Cardiac septum (tissue), 1 donor: ENCODE measurements at places on chromosomes 16 and 17. TPM values are rescaled to one million over a fixed set of nuclear protein-coding genes. Genes with fewer than 3 reads are reported as not detected.

Gene TMEM238L
- total RNA-seq: not detected

DNA sequence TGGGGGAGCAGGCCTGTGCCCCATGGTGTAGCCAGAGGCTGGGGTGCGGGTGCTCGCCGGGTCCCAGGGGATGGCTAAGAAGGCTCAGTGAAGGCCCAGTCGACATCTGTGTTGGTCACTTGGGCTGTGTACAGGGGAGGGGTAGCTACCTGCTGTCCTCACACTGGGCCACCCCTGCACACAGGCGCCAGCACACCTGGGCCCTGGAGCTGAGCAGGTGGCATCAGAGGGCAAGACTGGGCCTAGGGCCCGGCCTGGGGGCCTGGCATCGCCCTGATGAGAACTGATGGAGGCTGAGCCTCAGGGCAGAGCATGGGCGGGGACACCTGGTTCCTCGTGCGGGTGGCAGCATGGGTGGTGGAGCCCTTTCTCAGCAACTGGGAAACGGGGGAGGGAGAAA, 870 bp upstream of the CTRB2 start:
- no peak for DNase-seq

DNA sequence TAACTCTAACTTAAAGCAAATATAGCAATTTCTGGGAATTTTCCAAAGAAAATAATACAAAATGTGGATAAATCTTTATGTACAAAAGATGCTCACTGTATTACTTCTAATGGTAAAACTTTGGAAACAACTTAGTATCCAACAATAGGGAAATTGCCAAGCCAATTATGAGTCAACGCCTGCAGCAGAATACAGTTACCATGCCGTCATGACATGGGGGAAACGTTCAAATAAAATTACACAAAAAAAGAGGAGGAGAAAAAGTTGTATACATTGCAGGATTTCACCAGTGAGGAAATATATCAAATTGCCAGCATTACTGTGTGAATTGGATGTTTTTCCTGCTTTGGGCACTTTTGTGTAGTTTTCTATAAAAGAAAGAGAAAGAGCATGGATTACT, 469.6 kb downstream of the SOX9 start:
- DNase-seq: no peak

DNA sequence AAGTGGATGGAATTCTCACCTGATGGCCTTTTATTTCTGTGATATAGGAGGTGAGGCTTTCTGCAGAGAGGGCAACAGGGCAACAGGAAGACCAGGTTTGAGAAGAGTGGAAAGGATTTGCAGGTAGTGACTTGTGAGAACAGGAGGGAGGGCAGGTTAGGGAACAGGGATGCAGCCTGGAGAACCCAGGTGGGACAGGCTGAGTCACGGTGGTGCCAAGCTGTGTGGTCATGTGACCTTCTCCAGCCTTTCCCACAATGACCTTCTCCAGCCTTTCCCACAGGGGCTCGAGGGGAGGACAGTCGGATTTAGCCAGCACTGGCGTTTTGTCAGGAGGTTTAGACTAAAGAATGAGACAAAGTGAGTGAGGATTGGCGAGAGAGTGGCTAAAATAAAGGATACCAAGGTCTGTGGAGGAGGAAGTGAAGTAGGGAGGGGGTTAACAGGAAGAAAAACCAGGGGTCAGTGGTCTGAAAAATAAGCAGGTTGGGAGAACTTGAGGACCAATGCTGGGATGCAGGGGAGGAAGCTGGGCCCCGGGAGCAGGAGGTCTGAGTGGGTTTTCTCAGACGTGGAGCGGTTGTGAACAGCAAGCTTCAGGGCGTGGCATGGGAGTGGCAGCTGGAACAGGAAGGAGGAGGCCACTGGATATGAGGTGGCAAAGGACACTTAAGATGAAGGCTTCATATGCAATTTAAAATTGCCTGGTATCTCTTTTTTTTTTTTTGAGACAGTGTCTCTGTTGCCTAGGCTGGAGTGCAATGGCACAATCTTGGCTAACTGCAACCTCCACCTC, 37.7 kb downstream of the DNAH2 start:
- DNase-seq: no peak

DNA sequence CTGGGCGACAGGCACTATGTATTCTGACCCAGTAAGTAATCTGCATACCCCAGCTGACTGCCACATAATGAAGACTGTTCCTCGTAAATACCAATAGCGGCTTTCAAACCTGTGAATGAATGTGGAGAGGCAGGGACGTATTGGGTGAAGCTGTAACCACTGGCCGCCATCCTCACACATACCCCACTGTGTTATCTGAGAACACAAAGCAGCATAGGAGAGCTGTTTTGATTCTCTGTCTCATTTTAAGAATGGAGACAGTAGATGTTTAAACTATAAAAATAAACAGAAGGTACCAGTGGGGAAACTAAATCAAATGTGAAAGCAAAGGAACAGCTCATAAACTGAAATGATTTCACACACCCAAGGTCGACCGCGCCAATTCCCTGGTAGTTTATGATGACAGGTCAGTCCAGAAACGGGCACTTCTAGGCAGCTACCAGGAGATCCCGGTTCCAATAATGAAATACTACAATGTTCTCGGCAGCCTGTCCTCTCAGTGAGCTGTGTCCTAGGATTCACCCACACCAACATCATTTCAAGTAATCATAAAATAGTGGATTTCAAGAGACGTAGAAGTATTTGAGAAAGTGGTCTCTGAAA, 109.7 kb downstream of the ADCY9 start:
- no peak for DNase-seq

GRCh38 chr16:81003610-81004460, 2.9 kb downstream of the CMC2 start:
- DNase-seq: no peak

DNA sequence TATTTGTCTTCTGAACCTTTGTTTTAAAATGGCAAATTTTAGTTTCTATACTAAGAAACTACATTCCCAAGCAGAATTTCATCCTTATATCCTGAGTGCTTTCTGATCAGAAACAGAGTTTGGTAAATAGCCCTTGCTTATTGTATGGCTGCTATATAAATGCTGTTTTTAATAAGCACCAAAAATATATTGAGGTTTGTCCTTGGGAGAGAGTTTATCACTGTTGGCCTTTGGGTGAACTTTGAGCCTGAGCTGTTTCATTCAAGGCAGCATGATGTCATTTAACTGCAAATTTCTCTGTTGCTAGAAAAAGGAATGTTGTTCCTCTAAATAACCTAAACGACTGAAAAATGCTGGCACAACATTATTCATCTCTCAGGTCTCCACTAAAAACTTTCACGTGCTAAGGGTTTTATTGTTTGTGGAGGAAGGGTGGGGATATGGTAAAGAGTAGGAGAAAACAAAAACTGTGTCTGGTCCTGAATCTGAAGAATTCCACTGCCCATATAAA, 334.3 kb upstream of the TBX2 start:
- no peak for DNase-seq

DNA sequence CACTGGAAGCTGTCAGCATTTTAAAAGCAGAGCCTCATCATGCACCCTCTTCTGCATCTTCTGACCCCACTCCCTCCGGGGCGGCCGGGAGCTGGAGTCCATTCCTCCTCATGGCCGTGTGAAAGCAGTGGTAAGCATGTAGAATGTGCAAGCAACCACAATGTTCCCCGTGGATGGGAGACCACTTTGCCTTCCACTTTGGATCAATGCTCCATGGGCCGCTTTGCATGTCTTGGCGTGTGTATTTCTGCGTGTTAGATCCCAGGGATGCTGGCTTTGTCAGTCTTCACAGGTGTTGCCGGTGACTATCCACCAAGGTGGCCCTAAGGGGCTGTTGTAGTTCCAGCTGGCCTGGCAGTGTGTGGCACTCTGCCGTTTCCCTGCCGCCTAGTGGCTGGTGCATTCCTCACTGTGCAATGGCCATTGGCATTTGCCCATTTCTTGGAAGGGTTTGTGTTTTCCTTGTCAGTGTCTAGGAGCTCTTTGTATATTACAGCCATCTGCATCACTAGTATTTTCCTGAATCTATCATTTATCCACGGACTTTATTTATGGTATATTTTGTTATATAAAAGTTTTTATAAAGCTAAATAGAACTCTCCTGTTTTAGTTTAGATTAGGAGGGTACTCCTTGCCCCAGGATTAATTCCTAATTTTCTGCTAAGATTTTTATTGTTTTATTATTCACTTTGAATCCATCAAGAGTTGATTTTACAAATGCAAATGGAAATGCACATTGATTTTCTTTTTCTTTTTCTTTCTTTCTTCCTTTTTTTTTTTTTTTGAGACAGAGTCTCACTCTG, 5.8 kb upstream of the ALDH3A1 start:
- DNase-seq: no peak

Gene TPSD1
- total RNA-seq: not detected

Gene KRTAP2-3
- total RNA-seq: not detected

GRCh38 chr16:52991572-52991971, 61.1 kb downstream of the CHD9NB start:
- no peak for DNase-seq

DNA sequence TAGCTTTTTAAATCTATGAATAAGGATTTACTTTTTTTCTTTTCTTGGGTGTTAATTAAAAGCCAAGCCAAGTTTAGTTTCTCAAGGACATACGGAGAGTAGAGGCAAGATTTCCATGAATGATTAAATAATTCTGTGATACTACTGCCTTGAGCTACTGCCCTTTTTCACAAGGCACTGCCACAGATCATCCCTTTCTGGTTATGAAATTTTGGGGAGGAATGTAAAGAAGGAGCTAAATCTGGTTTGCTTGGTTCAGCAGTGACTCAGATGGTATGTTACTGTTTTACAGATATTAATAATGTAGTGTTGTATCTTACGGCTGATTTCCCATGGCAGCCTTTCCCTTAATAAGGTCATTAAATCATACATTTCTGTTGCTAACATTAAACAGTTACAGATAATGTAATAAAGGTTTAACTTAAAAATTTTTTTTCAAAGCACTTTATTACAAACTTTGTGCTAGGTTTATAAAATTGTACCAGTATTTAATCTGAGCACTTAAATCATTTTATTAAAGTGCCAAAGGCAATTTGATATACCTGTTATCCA, 2.6 kb downstream of the WSB1 start:
- DNase-seq: no peak

DNA sequence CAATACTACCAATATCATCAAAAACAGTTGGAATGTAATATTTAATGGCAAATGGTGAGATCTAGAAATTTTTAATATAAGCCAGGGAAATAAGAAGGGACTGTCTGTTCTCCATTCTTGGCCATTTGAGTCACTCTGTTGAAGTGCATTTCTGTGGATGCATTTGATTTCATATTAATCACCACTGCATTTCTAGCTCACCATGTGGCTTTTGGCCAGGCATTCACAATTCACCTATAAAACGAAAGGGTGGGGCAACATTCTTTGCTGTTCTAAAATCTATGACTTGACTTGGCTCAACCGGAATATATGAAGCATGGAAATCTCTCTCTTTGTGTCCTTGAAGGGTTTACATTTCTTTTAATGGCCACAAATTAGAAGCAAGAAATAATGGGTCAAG, 483.0 kb downstream of the SLC39A11 start:
- no peak for DNase-seq

GRCh38 chr17:53724726-53725125, 98.0 kb upstream of the KIF2B start:
- DNase-seq: no peak

- no peak for DNase-seq
Measured at GRCh38 chr16:56237451-56237930, 46.2 kb downstream of the GNAO1 start.

- DNase-seq: peak; percentile 84
Measured at GRCh38 chr17:43905985-43906852, 1.1 kb downstream of the MPP2 start.

Gene XAF1
- total RNA-seq: 31.7 TPM

- DNase-seq: no peak
Measured at GRCh38 chr16:17831330-17831729, 360.6 kb upstream of the XYLT1 start.

DNA sequence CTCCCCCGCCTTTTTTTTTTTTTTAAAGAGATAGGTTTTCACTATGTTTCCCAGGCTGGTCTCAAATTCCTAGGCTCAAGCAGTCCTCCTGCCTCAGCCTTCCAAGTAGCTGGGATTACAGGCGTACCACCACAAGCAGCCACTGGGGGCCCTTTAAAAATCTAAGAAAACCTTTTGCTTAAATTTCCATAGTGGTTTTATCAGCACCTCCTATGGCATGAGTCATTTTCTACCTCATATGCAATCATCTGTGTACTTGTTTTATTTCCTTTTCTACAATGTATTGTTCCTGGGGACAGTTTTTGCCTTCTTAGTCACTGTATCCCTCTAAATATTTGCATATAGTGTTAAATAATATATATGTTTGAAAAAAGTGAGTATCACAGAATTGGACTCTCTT, 29.2 kb downstream of the GNA13 start:
- no peak for DNase-seq

DNA sequence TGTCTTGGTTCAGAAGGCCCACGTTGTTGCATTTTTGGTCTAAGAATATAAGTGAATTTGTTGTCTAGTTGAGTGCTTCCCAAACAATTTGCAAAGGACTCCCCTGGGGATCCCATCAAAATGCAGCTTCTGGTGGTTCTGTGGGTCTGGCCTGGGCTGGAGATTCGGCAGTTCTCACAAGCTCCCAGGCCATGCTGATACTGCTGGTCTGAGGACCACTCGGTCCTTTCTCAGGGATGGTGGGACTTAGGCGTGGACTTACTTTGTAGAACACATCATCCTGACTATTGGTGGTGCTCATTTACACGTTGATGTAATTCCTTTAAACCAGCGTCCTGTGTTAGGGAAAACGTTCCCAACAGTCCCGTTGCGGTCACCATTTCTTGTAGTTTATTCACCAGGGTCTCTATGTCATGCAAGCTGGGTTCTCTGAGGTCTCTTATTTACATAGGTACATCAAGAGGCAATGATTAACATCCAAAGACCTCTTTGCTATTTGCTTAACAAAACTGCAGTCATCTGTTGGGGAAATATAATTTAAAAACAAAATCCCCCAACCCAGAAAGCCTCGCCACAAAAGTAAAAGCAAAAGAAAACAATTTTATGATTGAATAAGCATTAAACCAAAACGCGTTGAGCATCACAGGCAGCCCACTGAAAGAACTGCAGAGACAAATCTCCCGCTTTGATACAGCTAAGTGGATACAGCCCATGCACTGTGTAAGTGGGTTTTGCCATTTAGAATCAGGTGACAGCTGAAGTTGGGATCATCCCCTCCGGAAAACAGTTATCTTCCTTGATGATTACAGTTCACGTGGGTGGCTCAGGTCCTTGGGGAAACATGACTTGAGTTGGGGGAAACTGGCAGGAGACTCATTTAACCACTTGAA, 39.0 kb upstream of the SEC14L1 start:
- DNase-seq: no peak

- DNase-seq: no peak
Measured at GRCh38 chr16:67199808-67200198, 872 bp downstream of the ELMO3 start.

GRCh38 chr16:12449795-12450194, 353.9 kb downstream of the CPPED1 start:
- DNase-seq: no peak

DNA sequence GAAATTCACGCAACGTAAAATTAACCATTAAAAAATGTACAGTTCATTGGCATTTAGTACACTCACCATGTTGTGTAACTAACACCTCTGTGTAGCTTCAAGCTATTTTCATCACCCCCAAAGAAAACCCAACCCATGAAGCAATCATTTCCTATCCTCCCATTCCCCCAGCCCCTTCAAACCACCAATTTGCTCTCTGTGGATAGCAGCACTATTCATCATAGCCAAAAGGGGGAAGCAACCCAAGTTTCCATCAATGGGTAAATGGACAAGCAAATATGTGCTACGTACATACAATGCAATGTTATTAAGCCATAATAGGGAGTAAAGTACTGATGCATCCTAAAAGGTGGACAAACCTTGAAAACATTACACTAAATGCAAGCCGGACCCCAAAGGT, 10.9 kb upstream of the KRT222 start:
- no peak for DNase-seq
